ENCODE measurements at places on chromosomes 2 and 18.

GRCh38 chr2:64325852-64326577 lies 127.9 kb upstream of the LGALSL start:
- DNase-seq, result no peak

DNA sequence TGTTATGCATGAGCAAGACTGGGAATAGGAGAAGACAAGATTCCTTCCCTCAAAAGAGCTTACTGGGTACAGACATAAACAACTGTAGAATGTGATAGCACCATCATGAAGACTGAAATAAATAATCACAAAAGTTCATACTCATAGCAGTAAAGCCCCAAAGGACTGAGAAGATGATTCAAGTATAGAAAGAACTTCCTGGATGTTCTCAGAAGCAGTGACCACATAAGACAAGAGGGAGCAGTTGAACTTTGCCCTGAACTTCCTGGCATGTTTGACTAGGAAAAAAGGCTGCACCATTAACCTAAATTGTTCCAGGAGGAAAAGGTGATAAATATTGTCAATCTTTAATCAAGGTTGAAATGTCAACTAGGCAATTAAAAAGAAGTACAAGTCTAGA lies 57.8 kb upstream of the CCDC141 start:
- DNase-seq, result no peak

DNA sequence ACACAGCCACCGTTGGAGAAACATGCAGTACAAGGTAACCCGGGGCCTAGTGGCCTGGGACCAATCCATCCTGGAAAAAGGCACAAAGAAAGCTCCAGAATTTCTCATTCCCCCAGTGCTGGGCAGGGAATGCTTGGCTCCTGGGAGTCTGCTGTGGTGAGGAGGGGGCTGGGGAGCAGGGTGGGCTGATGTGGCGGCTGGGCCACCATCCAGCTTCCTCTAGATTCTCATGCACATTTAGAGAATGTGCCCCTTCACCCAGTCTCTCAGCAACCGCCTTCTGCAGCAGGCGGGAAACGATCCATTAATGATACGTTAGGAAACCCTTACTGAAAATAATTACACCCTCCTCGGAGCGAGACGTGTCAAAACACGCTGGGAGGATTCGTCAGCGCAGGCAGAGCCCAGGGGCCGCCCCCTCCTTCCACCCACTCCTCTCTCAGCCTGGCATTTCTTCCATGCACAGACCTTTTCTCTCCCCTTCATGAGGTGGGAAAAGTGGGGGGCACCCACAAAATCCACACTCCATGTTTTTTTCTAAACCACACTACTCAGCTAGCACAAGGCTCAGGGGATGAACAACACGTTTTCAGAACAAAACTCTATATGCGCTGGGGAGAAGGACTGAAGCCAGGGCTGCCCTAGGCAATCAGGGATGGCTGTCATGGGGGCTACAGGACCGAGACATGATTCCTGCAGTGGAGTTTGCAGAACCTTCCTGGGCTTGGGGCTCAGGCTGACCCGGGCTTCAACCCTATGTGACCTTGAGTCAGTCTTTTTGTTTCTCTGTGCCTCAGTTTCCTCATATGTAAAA lies 56.1 kb upstream of the SMAD7 start:
- DNase-seq, result no peak

GRCh38 chr2:214006601-214007000 lies 404.3 kb upstream of the VWC2L start:
- no peak for DNase-seq

DNA sequence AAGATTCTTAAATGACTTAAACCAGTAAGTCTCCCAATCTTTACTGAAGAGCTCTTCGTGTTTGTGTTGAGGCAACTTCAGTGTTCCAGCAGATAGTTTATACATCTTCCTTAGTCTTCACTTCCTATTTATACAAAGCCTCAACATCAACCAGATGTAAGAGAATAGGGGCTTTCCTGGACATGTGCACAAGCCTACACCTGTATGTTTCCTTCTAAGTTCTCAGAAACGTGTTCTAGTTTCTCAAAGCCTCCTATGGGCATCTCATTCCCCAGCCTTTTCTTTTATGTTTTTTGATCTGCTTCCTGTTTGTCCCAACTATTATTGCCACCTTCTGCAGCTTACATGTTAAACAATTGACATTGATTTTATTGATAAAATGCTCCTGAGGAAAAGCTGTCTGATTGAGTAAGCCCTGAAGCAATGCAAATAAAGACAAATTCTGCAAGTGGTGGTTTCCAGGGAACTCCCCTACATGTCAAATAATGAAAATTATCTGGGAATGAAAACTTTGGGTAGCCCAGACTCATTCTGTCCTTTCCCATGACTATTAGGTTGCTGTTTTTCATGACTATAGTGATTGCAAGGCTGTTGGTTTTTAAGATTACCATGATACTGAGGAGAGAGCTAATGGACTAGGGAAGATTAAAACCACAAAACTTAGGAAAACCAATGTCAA lies 663.3 kb upstream of the ACVR2A start:
- DNase-seq, result no peak

DNA sequence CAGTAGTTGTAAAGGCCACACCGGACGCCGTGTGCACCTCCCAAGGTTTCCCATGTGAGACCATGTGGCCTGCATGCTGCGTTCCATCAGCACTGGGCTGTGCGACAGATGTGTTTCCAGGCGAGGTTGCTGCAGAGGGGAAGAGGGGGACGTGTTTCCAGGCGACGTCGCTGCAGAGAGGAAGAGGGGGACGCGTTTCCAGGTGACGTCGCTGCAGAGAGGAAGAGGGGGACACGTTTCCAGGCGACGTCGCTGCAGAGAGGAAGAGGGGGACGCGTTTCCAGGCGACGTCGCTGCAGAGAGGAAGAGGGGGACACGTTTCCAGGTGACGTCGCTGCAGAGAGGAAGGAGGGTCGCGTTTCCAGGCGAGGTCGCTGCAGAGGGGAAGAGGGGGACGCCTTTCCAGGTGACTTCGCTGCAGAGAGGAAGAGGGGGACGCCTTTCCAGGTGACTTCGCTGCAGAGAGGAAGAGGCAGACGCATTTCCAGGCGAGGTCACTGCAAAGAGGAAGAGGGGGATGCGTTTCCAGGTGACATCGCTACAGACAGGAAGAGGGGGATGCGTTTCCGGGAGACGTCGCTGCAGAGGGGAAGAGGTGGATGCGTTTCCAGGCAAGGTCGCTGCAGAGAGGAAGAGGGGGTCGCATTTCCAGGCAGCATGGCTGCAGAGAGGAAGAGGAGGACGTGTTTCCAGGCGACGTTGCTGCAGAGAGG lies 24.5 kb downstream of the NFATC1 start:
- DNase-seq, result no peak

DNA sequence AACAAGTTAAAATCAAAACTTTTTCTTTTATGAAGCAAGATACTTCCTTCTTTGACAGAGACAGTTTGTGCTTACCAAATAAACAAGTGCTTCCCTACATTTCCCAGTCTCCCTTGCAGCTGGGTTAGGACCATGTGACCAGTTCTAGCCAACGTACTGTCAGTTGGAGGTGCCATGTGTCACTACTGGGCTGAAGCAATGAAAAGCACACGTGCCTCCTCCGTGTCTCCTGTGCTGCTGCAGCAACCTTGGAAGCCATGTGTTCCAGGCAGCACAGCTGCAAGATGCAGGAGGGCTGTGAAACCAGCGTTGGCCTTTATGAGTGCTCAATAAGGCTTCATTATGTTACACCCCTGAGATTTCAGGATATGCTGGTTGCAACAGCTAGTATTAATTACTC lies 93.2 kb downstream of the DHRS9 start:
- no peak for DNase-seq

- no peak for DNase-seq
Observed at GRCh38 chr2:196336207-196336606, 164.8 kb upstream of the STK17B start.

GRCh38 chr18:22045221-22045918 lies 124.0 kb upstream of the GATA6 start:
- no peak for DNase-seq

DNA sequence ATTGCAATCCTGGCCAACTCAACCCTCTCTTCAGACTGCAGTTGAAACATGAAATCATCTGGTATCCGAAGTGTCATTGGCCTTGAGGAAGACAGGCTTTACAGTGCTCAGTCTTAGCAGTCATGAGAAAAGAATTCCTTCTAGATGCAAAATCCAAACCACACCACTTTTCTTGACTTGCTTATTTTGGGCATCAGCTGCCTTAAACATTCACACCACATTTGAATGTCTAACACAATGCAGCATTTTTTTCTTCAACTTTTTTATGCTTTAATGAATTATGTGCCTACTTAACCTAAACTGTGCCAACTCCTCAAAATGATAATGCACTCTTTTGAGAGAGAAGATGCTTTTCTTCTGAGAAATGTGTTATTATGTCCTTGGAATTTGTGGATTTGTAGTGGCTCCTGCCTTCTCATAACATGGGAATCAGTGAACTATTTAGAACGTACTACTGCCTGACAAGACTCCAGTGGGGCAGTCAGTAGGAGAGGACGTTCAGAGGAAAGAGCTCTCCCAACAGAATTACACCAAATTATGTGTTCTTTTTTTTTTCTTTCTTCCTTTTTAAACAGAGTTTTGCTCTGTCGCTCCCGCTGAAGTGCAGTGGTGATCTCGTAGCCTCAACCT lies 3.2 kb upstream of the FAM98A start:
- DNase-seq, result peak; percentile 62

DNA sequence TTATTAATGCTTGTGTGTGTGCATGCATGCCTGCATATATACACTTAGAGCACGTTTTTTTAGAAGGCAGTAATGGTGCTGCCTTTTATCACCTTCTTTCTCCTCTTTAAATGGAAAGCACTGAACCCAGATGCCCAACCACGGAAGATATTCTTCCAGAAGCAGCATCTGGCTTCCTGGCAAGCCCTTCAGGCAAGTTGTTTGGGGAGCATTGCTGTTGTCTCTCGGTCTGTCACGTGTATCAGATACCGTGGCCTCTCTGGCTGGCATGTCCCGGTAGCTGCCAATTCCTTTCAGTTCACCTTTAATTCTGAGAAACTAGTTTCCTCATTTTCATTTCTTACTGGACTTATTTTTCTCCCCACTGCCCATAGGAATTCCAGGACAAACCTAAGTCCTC lies 587.8 kb downstream of the ARHGAP15 start:
- DNase-seq, result peak; percentile 42

DNA sequence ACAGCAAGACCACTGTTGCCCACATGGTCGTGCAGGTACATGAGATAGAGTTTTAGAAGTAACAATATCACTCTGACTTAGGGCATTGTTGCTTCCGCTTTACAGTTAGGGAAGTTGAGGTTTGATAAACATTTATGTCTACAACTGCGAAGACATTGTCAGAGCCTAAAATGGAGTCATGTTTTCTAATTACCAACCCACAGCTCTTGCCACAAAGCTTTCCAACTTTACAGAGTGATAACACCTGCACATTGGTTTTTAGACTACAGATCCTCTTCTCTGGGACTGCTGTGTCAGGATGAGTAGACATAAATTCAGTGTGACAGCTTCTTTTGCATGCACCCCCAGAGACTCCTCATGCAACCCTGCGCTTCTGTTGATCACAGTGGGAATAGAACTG lies 119.0 kb downstream of the FEZ2 start:
- no peak for DNase-seq

DNA sequence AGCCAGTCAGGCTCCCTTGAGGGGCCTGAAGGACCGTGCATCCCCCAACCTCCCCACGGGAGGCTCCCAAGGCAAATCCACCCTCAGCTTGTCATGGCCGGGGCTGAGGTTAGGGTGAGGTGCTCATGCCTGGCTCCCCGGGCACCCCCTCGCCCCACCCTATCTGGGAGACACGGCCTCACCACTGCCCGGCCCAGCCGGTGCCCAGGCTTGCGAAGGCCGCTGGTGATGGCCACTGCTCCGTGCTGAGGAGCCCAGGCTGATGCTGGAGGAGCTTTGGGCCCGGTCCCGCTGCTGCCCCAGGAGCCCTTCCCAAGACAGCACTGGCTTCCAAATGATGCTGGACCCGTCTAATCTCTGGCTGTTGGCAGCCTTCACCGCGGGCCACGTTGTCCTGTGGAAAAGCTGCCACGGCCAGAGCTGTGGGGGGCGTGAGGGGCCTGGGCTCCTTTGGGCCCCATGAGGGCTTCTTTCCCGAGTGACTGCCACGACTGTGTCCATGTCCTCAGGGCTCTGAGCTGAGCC lies 135.7 kb upstream of the CTDP1 start:
- DNase-seq, result no peak

DNA sequence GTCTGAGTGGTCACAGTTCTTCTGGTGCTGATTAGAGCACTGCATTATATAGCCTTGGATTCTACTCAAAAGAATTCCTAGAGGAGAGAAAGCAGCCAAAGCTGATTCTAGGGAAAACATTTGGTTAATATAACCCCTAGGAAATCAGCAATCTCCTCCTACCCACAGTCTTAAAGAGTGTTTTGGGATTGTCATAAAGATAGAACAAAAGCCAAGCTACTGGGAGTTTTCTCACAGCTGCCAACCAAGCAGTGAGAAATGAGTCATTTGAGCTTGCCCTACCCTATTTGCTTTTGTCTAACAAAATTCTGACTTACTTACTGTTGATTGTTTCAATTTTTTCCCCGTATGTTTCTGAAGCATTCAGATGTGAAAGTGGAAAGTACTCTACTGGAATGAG lies 469.3 kb downstream of the PLCL1 start:
- DNase-seq, result peak; percentile 41

GRCh38 chr2:198285216-198285615 lies 480.8 kb downstream of the PLCL1 start:
- DNase-seq, result no peak

GRCh38 chr2:218168635-218169462 lies 2.1 kb upstream of the CXCR1 start:
- peak; percentile 64 for DNase-seq

GRCh38 chr2:240850026-240850425 lies 18.6 kb upstream of the AGXT start:
- no peak for DNase-seq

DNA sequence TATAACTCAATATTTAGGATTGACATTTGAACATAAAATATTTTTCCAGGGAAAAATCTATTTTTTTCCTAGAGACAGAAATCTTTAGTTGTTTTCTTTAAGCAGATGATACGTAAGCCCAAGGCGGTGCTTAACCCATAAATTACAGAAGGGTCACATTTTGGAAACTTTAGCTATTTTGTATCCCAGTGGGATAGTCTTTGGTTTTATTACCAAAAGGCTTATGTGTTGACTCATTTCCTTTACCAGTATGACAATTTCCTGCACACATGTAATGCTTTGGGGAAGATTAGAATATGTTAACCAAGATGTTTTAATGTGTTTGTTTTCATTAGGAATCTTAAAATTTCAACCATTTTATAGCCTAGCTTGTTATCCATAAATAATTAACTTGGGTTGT lies 24.8 kb downstream of the DYNC1I2 start:
- DNase-seq, result peak; percentile 68

Measured in GM03348 (cell line).